ENCODE measurements at places on chromosomes 7 and 10.

- no peak for DNase-seq
Measured at GRCh38 chr10:123427165-123427786, 238.9 kb upstream of the GPR26 start.

GRCh38 chr7:98594787-98595186, 22.3 kb upstream of the NPTX2 start:
- no peak for DNase-seq

- no peak for DNase-seq
Measured at GRCh38 chr10:113497198-113497597, 55.7 kb upstream of the HABP2 start.

DNA sequence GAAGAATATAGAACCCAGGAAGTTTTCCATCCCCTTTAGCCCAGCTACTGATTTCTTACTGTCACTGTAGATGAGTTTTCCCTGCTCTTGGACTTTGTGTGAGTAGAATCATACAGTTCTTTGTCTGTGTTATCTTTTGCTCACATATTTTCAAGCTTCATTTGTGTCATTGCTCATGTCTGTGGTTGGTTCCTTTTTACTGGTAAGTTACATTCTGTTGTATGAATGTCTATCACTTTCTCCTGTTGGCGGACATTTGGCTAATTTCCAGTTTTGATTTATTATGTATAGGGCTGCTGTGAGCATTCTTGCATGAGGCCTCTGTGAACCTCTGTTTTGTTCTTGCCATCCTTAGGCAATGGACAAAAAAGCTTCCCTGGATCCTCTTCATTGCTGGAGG, 5.3 kb downstream of the GLRX3 start:
- DNase-seq: no peak

GRCh38 chr10:69403519-69403918, 13.2 kb downstream of the TACR2 start:
- no peak for DNase-seq

- peak; percentile 62 for DNase-seq
Measured at GRCh38 chr7:8261711-8262695, at the start of gene ICA1. Gene ICA1 (minus strand): TSS chr7:8262167. CDS start chr7:8235926, 26,241 bp downstream.

- no peak for DNase-seq
Measured at GRCh38 chr7:1695800-1696454, 25.9 kb downstream of the ELFN1 start.

- no peak for DNase-seq
Measured at GRCh38 chr7:108528183-108528712, 2.3 kb upstream of the PNPLA8 start.

GRCh38 chr10:69498711-69499471, 47.6 kb downstream of the TSPAN15 start:
- DNase-seq: peak; percentile 66

- DNase-seq: no peak
Measured at GRCh38 chr7:32347244-32347828, 142.8 kb downstream of the LSM5 start.

- DNase-seq: no peak
Measured at GRCh38 chr7:108102671-108103312, 27.4 kb downstream of the LAMB4 start.

GRCh38 chr7:84857336-84857735, 329.5 kb downstream of the SEMA3D start:
- no peak for DNase-seq

DNA sequence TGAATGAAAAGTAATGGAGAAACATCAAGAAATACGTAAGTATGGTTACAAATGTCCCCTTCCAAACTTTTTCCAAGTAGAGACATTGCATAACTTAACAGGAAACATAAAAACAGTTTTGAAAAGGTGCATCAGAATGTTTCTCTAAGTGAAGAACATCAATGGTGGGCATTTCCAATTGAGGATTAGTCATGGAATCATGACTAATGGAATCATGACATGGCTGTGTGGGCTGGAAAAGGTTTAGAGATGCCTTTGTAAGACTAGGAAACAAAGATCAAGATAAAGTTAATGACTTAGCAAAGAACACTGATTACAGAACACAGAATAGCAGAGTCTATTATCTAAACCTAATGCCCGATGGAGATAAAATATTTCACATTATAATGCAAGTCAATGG, 272.0 kb downstream of the HPSE2 start:
- no peak for DNase-seq
